Ascending aorta (tissue), 2 donors: ENCODE measurements at places on chromosomes 12 and 14.

- no peaks in the 10 kb centered on the region for H3K27me3 ChIP-seq
- peak overlapping the region; percentile 80 for H3K27ac ChIP-seq
- peaks cover 53% of the 10 kb centered on the region for H3K4me1 ChIP-seq
- no peak for DNase-seq
Measured at GRCh38 chr12:46404225-46404631, 31.7 kb upstream of the SLC38A2 start.

DNA sequence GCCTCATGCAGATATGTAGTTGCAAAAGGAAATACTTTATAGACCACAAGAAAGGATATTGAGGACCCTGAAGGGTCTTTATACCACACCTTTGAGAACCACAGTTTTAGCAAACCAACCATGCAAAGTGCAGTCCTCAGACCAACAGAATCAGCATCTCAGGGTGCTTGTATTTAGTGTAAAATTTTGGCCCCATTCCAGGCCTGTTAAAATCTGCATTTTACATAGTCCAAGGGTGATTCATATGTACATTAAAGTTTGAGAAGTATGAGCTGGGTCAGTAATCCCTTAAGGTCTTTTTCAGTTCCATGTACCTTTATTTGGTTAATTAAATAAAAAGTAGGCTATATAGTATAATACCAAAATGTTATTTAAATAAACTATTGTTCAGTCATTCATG is 91.2 kb downstream of the WNK1 start:
- H3K4me3 ChIP-seq: no peak overlapping the region
- no peaks in the 10 kb centered on the region for H3K27me3 ChIP-seq
- H3K27ac ChIP-seq: no peak overlapping the region
- no peaks in the 10 kb centered on the region for H3K36me3 ChIP-seq
- DNase-seq: no peak
- H3K4me1 ChIP-seq: no peaks in the 10 kb centered on the region

DNA sequence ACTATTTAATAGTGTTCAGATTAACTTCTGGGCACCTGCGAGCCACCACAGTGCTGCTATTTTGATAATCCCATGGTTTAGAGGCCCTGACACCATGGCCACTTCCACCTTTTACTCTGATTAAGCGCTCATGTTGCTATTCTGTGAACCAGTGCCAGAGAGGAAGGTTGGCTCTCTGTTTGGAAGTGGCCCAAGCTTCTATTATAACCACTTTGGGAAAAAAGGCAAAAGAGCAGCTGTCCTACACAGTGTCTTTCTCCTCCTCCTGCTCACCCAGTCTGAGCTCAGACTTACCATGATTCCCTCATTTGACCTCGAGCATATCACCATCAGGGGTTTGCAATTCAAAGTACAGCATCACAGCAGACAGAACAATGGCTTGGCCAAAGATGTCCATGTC is 23.3 kb downstream of the DYRK2 start:
- no peak overlapping the region for H3K27ac ChIP-seq
- no peaks in the 10 kb centered on the region for H3K36me3 ChIP-seq
- no peak for DNase-seq
- no peak overlapping the region for H3K4me3 ChIP-seq
- H3K4me1 ChIP-seq: peaks cover 12% of the 10 kb centered on the region
- no peaks in the 10 kb centered on the region for H3K27me3 ChIP-seq

DNA sequence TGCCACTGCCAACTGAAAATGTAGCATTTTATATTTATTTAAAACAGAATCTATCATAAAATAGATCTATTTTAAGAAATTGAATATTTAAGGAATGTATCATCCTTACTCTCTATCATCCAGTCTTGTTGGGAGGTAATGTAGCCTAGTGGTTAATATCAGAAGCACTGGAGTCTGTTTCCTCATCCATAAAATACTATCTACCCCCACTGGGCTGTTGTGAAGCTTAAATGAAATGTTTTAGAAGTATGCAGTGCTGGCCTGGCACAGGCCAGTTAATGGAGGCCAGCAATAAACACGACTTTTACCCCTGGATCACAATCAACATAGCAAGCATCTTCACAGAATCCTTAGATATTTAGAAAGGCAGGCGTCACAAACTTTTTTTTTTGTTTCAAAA is 188.0 kb downstream of the CAND1 start:
- no peak overlapping the region for H3K4me3 ChIP-seq
- H3K27me3 ChIP-seq: no peaks in the 10 kb centered on the region
- H3K36me3 ChIP-seq: no peaks in the 10 kb centered on the region
- H3K4me1 ChIP-seq: peaks cover 10% of the 10 kb centered on the region

GRCh38 chr12:180445-180844 is 33.5 kb downstream of the SLC6A12 start:
- H3K27ac ChIP-seq: no peak overlapping the region
- peaks cover 2% of the 10 kb centered on the region for H3K4me1 ChIP-seq
- H3K27me3 ChIP-seq: no peaks in the 10 kb centered on the region

DNA sequence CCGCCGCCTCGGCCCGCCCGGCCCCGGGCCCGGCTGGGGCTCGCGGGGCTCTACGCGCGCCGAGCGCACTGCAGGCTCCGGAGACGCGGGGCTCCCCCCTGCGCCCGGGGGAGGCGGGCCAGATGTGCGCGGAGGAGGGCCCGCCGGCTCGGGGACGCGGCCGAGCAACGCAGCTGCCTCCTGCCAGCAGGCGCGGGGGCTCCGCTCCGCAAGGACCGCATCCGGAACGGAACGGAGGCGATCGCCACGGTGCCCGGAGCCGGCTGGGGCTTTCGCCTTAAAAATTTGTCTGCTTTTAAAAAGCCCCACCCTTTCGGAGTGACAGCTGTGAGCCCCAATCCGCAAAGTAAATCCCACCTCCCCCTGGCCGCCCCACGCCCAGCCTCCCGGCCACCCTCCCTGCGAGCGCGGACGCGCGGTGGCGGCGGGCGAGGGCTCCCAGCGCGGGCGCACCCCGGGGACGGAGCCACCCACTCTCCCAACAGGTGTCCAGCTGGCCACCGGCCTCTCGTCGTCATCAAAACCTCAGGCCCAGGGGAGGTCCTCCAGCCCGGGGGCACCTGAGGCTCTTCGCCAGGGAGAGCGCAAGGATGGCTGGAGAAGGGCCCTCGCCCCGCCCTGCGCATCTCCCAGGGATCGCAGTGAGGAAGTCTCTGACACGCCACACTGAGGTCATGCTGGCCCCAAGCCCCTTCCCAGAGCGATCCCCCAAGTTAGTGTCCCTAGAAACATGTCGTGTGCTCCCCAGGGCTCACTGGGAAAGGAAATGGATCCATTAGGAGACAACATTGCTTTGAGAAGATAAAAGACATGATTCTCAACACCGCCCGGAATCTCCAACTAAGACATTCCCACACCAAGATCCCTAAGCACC is at the start of gene TMEM132D:
Gene TMEM132D, minus strand, starts transcription at position 70 of the 874 bp plus-strand sequence.
- no peak within 1 kb of the TSS for H3K4me3 ChIP-seq
- no peak within 1 kb of the TSS for H3K27ac ChIP-seq
- DNase-seq: no peak
- H3K36me3 ChIP-seq: no peaks in the 10 kb centered on the region
- H3K4me1 ChIP-seq: no peaks in the 10 kb centered on the region
- H3K27me3 ChIP-seq: no peaks in the 10 kb centered on the region

- no peak overlapping the region for H3K27ac ChIP-seq
- peaks cover 3% of the 10 kb centered on the region for H3K4me1 ChIP-seq
- H3K27me3 ChIP-seq: no peaks in the 10 kb centered on the region
- H3K4me3 ChIP-seq: no peak overlapping the region
- DNase-seq: no peak
- peaks cover 55% of the 10 kb centered on the region for H3K36me3 ChIP-seq
Measured at GRCh38 chr12:112473056-112473455, 54.3 kb downstream of the PTPN11 start.

DNA sequence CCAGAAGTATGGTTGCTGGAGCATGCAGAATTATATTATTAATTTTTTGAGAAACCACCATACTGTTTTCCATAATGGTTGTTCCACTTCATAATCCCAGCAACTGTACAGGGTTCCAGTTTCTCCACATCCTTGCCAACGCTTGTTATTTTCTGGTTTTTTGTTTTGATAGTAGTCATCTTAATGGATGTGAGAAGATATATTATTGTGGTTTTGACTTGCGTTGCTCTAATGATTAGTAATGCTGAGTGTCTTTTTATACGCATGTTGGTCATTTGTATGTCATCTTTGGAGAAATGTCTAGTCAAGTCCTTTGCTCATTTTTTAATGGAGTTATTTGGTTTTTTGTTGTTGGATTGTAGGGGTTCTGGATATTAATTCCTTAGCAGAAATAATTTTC is 58.1 kb downstream of the DAAM1 start:
- H3K4me3 ChIP-seq: no peak overlapping the region
- H3K36me3 ChIP-seq: no peaks in the 10 kb centered on the region
- H3K27me3 ChIP-seq: no peaks in the 10 kb centered on the region
- H3K27ac ChIP-seq: no peak overlapping the region
- H3K4me1 ChIP-seq: peaks cover 14% of the 10 kb centered on the region
- DNase-seq: no peak

- no peaks in the 10 kb centered on the region for H3K4me1 ChIP-seq
- H3K36me3 ChIP-seq: no peaks in the 10 kb centered on the region
- no peaks in the 10 kb centered on the region for H3K27me3 ChIP-seq
- H3K4me3 ChIP-seq: no peak overlapping the region
- no peak overlapping the region for H3K27ac ChIP-seq
Measured at GRCh38 chr14:65415613-65416012, 3.1 kb downstream of the FUT8 start.

DNA sequence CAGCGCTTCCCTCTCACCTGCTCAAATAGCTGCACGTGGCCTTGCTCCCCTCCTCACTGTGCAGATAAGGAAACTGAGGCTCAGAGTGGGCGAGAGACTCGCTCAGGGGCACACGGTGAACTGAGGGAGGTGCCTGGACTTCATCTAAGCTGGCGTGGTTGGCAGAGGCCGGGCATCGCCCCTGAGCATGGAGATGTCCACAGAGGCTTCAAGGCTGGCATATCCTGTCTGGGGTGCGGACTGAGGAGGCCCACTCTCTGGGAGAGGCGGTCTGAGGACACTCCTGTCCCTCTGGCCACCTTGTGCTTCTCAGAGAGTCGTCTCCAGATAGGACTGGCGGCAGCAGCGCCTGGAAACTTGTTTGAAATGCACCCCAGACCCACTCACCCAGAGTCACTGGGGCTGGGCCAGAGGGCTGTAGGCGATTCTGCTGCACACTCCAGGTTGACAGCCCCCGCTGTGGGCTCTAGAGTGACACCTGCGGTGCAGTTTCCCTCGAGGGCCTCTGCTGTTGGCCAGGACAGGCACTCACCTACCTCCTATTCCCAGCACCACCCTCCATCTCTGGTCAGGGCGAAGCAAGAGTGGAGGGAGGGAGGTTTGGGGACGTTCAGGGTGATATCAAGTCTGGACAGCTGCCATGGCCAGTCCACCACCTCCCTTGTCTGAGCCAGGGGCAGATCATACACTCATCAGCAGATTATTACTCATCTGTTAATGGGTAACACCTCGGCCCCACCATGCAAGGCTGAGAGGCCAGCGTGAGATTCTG is 11.2 kb upstream of the LBHD2 start:
- no peaks in the 10 kb centered on the region for H3K27me3 ChIP-seq
- H3K36me3 ChIP-seq: no peaks in the 10 kb centered on the region
- H3K27ac ChIP-seq: no peak overlapping the region
- no peak for DNase-seq
- peaks cover 5% of the 10 kb centered on the region for H3K4me1 ChIP-seq

DNA sequence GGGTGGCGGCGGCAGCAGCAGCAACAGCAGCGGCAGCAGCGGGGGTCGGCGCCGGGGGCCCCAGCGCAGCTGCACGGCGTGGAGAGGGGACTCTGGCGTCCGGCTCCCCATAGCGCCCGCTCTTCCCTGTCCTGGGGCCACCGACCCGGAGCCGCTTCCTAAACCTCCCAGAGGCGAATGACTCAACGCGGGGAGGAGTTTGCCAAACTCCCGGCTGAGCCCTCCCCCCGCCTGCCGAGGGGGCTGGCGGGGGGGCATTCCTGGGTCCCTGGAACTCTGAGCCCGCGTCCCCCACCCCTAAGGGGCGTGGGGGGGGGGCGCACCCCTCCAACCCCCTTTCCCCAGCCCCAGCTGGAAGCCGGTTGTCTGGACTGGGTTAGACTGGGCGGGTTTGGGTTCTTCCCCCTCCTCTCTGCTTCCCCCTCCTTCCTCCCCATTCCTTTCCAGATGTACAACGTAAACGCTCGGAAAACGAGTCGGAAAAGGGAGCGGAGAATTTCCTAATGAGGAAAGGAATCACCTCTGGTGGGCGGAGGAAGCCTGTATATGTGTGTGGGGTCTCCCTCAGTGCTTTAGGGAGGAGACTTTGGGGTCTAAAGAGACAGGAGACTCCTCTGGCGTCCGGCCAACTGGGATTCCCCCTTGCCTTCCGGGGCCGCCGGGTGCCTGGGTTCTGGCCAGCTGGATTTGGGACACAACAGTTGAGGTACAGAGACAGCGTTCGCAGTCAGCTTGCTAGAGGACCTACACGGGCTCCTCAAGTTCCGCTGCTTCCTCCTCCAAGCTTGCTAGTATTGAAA is at the start of gene ITGA5:
Gene ITGA5, minus strand, starts transcription at position 179 of the 800 bp plus-strand sequence. Its CDS starts 68 bp downstream, at position 111.
- no peaks in the 10 kb centered on the region for H3K4me1 ChIP-seq
- H3K27ac ChIP-seq: peak within 1 kb of the TSS; percentile 97
- H3K4me3 ChIP-seq: peak within 1 kb of the TSS; percentile 98
- peak; percentile 93 for DNase-seq
- no peaks in the 10 kb centered on the region for H3K27me3 ChIP-seq

DNA sequence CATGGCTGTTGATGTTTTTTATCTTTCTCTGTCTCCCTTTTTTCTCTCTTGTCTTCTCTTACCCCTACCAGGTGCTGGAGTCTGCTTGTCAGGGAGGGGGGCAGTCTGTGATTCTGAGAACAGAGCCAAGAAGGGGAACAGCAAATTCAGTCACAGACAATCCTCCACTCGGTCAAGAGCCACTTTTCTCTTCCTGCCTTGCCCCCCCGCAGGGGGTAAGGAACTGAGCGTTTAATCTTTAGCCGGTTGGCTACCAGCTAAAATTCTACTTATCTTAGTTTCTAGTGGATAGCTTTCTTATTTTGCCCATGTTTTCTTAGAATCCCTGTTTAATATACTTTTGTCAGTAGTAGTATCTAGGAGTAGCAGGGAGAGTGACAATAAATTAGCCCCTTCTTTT is 1.9 kb downstream of the RIMKLB start:
- H3K4me1 ChIP-seq: peaks cover 2% of the 10 kb centered on the region
- peak overlapping the region; percentile 99 for H3K27ac ChIP-seq
- no peak for DNase-seq
- no peaks in the 10 kb centered on the region for H3K36me3 ChIP-seq
- H3K4me3 ChIP-seq: peak overlapping the region; percentile 92
- H3K27me3 ChIP-seq: no peaks in the 10 kb centered on the region

DNA sequence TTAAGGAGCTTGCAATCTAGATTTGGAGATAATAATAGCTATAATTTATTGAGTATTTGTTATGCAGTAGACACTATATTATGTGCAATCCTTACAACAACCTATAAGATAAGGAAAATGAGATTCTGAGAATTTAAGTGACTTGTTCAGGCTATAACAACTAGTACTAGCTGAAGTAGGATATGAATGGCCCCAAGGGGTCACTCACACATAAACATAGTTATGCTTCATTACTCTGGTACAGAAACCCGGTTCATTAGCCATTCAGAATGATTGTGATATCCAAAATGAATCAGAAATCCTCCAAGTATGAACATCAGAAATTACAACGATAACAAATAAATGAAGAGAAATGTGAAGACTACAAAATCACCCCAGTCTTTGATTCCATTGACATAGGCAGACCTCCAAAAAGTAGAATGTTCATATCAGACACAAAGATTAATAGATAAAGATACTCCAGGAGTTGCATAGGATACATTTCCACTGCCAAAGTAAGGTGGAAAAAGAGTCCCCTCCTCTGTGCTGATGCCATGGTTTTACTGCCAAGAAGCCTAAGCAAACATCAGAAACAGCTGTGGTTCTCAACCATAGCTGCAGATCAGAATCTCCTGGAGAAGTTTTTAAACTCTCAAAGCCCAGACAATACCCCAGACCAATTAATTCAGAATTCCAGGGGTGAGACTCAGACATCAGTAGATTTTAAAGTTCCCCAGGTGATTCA is 8.6 kb upstream of the NID2 start:
- no peaks in the 10 kb centered on the region for H3K27me3 ChIP-seq
- DNase-seq: no peak
- H3K27ac ChIP-seq: no peak overlapping the region
- H3K4me3 ChIP-seq: no peak overlapping the region
- no peaks in the 10 kb centered on the region for H3K4me1 ChIP-seq
- no peaks in the 10 kb centered on the region for H3K36me3 ChIP-seq
